ENCODE measurements at places on chromosomes 13 and 19.

DNA sequence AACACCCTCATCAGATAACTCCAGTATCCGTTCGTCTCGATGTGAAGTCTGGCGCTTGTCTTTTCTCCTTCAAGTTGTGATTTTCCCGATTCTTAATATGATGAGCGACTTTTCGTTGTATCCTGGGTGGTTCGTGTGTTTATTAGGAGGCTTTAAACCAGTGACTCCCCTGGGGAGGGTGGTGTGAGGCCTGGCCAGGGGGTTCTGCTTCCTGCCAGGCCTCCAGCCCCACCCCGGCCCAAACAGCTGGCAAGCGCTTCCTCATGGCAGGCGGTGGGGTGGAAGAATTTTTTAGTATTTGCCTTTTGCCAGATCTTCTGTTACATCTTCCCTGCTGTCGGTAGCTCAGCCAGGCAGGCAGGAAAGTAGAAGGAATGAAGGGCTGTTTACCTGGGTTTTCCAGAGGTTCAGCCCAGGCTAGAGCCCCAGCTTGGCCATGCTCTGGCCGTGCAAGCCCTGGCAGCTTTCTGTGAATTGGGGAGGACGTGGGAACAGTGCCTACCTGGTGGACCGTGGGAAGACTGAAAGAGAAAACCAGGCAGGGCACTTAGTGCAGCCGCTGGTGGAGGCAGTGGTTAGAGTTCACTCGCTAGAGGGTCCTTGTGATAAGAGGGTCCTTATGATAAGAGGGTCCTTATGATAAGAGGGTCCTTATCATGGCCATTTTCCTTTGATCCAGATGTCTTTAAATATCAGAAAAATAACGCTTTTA is 37.7 kb upstream of the DCUN1D2 start:
- no peak for DNase-seq

DNA sequence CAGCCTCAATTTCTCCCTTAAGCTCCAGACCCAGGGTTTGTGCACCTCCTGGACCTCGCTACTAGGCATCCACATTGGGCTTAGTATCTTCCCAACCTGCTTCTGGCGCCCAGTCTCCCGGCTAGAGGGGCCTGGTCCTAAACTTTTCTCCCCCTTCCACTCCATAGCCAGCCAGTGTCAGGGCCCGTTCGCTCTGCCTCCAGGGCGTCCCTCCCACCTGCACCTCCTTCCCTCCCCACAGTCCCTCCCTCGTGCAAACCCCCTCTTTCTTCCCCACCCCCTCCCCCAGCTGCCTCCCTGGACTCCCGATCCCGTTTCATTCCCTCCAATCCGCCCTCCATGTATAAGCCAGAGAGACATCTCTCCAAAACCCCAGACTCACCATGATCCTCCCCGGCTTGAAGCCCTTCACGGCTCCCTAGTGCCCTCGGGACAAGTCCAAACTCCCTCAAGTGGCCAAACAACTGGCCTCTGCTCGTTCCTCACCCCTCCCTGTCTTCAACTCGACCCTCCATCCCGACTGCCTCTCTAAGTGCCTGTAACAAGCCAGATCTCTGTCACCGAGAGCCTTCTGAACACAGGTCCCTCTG is 997 bp upstream of the SAMD4B start:
- no peak for DNase-seq

- no peak for DNase-seq
These were observed 265.9 kb downstream of the MYO16 start for GRCh38 chr13:108895220-108895704.

GRCh38 chr13:97913206-97913605 is 40.3 kb upstream of the IPO5 start:
- DNase-seq, result no peak

- DNase-seq, result no peak
These were observed 213.2 kb downstream of the ATP8A2 start for GRCh38 chr13:25585000-25585399.

GRCh38 chr13:94192431-94192975 is 287.0 kb downstream of the DCT start:
- DNase-seq, result no peak

- no peak for DNase-seq
These were observed 1.2 kb downstream of the DAPK3 start for GRCh38 chr19:3969435-3970312.

DNA sequence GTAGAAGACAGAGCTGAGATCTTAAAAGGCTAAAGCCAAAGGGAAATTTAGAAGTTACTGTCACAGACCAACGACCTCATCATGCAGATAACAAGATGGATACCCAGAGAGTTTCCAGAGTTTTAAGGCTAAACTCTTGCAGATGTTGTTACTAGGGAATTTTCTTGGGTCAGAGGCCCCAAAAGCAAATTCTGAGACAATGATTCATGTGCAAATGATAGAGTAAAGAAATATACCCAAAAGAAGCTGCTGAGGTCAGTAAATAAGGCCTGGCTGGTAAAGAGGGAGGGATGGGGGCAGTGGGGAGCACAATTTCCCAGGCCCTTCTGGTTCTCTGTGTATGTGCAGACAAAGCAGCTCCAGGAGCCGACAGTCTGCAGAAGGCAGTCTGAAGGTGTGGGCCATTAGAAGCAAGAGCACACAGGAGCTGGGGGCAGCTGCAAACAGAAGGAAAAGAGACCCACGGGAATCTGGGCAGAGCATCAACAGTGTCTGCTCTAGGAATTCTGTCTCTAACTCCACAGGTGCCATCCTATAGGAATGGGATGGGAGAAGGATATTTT is 330.8 kb downstream of the TBC1D4 start:
- no peak for DNase-seq

GRCh38 chr13:72726726-72727416 is 558 bp downstream of the MZT1 start:
- no peak for DNase-seq

DNA sequence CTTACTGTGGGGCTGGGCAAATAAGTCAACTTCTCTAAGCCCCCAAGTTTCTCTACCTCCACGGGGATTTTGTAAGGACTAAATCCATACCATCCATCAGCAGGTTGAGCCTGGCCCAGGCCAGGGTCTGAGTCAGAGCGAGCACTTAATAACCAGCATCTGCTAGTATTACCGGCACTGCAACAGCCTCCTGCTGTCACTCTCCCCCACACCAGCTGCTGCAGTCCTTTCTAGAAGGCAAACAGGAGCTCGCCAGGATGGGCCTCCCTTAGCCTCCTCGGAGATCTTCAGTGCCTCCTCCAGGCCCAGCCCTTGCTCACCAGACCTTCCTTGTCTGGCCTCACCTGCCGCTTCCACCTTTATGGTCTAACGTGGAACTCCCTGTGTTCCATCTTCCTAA is 3.2 kb downstream of the NAPA start:
- DNase-seq, result no peak

- peak; percentile 43 for DNase-seq
These were observed 27.1 kb downstream of the ANKRD10 start for GRCh38 chr13:110887597-110888333.

- no peak for DNase-seq
These were observed 34.4 kb downstream of the SLC25A42 start for GRCh38 chr19:19098084-19098702.

DNA sequence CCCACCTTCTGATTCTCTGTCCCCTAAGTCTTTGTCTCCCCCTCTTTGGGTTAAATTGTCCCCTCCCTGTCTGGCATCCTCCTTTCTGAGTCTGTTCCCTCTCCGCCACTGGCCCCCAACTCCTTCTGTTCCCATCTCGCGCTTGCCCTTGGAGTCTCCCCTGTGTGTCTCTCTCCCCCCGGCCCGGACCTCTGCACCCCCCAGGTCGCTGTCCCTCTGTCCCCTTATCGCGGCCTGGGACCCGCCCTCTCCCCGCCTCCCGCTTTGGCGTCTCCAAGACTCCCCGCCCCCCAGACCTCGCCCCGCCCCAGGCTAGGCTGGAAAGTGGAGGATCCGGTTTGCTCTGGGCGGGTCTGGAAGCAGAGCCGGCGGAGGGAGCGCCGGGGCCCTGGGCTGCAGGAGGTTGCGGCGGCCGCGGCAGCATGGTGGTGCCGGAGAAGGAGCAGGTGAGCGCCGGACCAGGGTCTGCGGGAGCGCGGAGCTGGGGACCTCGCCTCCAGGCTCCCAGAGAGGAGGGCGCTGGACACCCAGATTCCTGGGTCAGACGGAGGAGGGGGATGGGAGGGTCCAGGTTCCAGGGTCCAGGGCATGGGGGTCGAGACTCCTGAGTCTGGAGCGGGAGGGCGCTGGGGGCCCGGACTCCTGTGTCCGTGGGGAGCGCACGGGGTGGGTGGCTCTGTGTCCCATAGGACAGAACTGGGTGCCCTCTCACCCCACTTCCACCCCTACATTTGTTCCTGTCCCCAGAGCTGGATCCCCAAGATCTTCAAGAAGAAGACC is at the start of gene TRPM4:
TRPM4 (plus strand) TSS at position 348 of the 780 bp plus-strand sequence; CDS start at position 423, 75 bp downstream.
- DNase-seq, result peak; percentile 24

DNA sequence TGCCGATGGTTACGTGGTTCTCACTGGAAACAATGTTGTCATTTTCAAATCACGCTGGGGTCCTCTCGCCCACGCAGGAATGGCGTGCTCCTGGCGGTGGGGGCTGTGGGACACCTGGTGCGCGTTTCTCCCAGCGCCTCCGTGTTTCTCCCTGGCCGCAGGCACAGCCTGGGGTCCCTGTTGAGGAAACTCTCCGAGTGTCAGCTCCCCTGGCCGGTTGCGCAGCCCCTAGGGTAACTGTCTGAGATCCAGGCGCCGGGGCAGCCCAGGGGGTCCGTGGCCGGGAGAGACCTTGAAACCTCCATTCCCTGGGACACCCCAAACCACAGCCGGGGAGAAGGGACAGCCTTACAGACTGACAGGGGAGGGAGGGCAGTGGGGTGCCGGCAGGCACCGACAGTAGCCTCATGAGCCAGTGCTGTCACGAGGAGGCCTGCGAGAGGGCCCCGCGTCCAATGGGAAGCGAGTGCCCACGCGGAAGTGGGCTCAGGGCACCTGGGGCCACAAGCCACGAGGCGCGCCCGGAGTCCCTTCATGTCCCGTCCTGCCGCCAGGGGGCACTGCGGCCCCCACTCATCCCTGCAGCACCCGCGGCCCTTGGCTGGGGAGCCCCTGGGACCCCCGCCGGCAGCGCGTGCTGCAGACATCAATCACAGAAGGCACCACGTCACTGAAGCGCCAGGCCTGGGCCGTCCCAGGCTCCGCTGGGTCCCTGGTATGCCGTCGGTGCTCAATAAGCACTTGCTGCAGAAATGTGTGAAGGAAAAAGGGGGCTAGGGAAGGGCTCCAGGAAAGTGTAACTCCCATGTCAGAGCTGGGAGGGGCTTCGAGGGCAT is 9.5 kb downstream of the ADAMTSL5 start:
- peak; percentile 61 for DNase-seq

- DNase-seq, result no peak
These were observed 5.0 kb downstream of the SYCE2 start for GRCh38 chr19:12913851-12914690.

GRCh38 chr19:19542507-19542906 is 4.4 kb downstream of the CILP2 start:
- DNase-seq, result no peak

DNA sequence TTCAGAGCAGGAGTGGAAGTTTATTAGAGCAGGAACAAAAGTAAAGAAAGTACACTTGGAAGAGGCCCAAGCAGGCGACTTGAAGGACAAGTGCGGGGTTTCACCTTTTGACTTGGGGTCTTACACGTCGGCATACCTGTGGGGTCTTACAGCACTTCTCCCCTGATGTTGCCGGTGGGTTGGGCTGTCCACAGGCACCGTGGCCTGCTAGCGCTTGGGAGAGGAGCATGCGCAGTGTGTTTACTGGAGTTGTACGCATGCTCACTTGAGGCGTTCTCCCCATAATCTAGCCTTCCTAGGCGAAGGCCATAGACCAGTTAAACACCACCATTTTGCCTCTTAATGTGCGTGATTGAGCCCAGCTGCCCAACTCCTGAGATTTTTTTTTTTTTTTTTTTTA is 25.0 kb upstream of the PLEKHF1 start:
- no peak for DNase-seq

DNA sequence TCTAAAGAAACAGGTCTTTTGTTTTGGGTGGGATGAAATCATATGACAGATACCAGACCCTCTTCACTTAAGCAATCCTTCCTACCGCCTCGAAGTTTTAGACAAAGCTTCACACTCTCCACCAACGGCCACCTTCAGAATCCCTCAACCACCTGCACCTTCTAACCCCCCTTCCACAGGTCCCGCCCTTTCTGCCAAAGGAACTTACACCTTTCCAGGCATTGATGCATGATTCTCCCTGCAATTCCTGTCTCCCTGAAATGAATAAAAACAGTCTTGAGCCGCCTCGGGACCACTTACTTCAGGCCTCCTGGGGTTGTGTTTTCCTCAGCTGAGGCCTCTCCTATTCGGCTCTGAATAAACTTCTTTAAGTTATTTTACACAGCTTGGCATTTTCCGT is 859 bp downstream of the ZNF433 start:
- DNase-seq, result no peak

DNA sequence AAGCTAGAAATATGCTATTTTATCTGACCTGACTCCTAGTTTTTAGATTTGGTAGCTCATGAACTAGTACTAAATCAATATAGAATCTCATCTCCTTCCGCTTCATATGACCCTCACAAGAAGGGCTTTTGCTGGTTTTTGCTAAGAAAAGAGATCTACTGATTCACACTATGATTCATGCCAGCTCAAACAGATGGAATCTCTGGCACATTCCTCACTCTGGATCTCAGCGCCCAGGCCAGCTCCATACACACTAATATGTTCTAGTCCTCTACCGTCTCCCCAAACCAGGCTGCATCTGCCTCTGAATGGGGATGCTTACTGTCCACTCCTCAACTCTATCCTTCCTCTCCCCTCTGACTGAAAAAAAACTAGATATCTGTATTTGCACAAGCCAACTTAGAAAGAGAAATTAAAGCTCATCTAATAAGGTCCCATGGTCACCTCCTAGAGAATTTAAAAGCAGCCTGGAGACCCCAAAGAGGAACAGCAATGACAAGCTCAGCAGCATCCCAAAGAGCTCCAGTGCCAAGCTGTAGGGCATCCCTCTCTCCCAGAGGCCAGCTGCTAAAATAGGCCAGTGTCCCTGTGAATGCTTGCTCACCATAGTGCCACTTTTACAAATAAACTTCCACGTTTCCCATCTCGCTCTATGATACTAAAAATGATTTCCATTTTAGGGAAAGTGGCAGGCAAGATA is 74.9 kb downstream of the LHFPL6 start:
- DNase-seq, result no peak

DNA sequence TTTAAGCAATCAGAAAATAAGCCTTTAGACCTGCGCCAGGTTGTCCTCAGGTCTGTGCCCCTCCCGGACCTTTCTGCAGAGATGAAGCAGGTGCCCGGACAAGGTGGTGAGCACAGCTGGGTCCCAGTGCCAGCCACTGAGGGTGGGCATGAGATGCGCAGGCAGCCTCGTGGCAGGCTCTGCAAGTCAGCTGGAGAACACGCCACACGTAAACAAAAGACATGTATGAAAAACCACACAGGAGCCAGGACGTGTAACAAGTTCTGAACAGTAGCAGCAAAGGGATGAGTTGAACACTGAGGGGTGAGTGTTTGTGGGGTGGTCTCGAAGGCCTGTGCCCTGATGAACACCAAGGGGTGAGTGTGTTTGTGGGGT is 68.8 kb upstream of the MCF2L start:
- DNase-seq, result no peak

DNA sequence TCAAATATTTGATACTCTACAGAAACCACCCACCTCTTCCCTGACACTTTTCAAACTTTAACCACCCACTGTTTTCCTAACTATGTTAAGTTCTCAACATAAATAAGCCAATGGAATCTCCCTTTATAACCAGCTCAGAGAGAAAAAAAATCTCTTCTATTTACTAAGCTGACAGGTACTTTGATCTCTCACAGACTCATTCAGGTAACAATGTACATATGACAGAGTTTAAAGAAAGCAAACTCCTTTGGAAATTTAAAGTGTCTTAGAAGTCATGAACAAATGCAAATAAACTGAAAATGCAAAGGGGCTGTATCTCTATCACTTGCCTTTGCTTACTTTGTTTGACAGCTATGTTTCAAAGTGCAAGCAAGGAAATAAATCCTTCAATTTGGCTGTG is 109.3 kb downstream of the KLF12 start:
- no peak for DNase-seq

Measured in substantia nigra (tissue), 51 donors.